ENCODE measurements at places on chromosomes 6 and 20. TPM values are rescaled to one million over a fixed set of nuclear protein-coding genes. Genes with fewer than 3 reads are reported as not detected.

NECAB3 gene
- total RNA-seq, result 106 TPM

GRCh38 chr6:123524781-123525180 lies 112.0 kb downstream of the TRDN start:
- no peaks in the 10 kb centered on the region for H3K4me1 ChIP-seq
- no peak overlapping the region for H3K27ac ChIP-seq
- H3K27me3 ChIP-seq, result no peaks in the 10 kb centered on the region
- no peak for DNase-seq
- no peaks in the 10 kb centered on the region for H3K36me3 ChIP-seq

- H3K4me1 ChIP-seq, result no peaks in the 10 kb centered on the region
- DNase-seq, result no peak
- no peak overlapping the region for H3K27ac ChIP-seq
Observed at GRCh38 chr6:97901531-97901930, 618.5 kb upstream of the MMS22L start.

GRCh38 chr6:150314230-150315188 lies 54.3 kb upstream of the IYD start:
- peaks cover 16% of the 10 kb centered on the region for H3K4me1 ChIP-seq
- H3K27ac ChIP-seq, result peak overlapping the region; percentile 41
- H3K36me3 ChIP-seq, result no peaks in the 10 kb centered on the region
- H3K4me3 ChIP-seq, result no peak overlapping the region
- no peak for DNase-seq

KIF25 gene
- 5.0 TPM for total RNA-seq

DNA sequence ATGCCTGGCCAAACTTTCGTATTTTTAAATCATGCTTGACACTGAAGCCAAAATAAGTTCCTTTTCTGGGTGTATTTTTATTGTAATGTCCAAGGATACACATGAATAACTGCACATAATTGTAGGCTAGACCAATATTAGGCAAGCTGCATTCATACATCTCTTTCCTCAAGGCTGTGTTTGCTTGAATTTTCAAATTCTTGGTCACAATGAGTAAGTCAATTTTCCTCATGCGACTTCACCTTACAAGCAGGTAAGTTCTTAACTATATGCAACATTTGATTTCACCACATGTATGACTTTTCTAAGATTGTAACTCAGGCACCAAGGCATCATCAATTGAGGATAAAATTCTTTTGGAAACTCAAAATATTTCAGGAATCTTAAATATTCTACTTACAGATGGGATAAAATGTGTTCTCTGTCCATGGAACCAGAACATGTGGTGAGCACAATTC lies 112.4 kb upstream of the ZNF217 start:
- no peaks in the 10 kb centered on the region for H3K36me3 ChIP-seq
- H3K27ac ChIP-seq, result no peak overlapping the region
- DNase-seq, result no peak
- no peaks in the 10 kb centered on the region for H3K4me1 ChIP-seq
- no peak overlapping the region for H3K4me3 ChIP-seq

- no peak for DNase-seq
- no peaks in the 10 kb centered on the region for H3K4me1 ChIP-seq
- no peaks in the 10 kb centered on the region for H3K27me3 ChIP-seq
- no peaks in the 10 kb centered on the region for H3K36me3 ChIP-seq
Observed at GRCh38 chr6:168184701-168185100, 105.7 kb upstream of the FRMD1 start.

FNDC11 gene
- 85.4 TPM for total RNA-seq

Measured in testis (tissue), 5 donors.